ENCODE measurements at places on chromosomes 3 and 15.
A peak's percentile ranks its signal among the peaks of the same experiment; 100 is the strongest.

DNA sequence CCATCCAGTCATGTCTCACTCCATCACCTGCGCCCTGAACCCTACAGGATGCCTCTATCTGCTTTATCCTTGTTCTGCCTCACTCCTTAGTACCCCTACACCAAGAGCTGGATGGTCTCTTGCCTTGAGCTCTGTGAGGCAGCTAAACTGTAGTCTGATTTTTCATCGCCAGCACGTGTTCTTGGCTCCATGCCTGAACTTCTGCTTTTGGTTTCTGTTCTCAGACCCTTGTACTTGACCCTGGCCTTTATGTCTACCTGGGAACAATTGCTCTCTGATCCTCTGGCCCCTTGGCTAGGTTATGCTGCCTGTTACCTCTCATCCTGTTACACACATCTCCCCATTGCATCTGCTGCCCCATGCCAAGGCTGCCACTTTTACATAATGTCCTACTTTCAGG, 318.0 kb upstream of the LMCD1 start:
- no peak for DNase-seq

- DNase-seq: no peak
Measured at GRCh38 chr3:61300006-61300380, 48.7 kb upstream of the FHIT start.

- no peak for DNase-seq
Measured at GRCh38 chr3:119551598-119551997, 7.8 kb downstream of the CD80 start.

GRCh38 chr3:134242649-134243617, 7.7 kb downstream of the RYK start:
- peak; percentile 94 for DNase-seq

DNA sequence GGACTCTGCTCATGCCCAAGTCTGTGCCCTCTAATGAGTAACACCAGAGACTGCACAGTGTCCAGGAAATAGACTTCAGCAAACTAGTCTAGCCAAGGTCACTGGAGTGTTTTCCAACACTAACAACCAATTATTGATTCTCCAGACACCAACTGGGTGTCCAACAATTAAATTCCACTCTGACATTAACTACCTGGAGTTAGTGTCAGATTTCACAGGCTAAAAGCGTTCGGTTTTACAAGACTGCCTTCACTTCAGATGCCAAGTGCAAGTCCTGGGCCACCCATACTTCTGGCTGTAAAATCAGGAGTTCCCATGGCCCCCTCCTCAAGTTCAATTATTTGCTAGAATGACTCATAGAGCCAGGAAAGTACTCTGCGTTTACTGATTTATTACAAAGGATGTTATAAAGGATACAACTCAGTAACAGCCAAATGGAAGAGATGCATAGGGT, 20.8 kb upstream of the CFAP161 start:
- DNase-seq: no peak

DNA sequence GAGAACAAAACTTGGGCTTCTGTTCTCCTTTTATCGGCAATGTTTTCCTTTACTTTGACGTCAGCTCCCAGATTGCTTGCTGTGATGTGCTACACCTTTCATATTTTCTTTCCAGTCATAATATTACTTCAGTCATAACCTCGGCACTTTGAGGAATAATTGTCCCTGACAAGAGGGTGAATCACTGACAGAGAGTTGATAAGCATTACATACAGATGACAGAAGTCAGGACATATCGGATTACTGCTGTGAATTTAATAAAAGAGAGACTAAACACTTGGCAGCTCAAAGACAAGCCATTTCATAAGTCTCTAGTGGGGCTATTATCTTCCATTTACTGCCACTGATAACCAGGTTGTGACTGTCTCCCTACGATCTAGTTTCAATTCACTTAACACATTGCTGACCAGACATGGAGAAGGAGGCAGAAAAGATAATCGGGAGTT, 362.1 kb upstream of the ARRDC4 start:
- no peak for DNase-seq

DNA sequence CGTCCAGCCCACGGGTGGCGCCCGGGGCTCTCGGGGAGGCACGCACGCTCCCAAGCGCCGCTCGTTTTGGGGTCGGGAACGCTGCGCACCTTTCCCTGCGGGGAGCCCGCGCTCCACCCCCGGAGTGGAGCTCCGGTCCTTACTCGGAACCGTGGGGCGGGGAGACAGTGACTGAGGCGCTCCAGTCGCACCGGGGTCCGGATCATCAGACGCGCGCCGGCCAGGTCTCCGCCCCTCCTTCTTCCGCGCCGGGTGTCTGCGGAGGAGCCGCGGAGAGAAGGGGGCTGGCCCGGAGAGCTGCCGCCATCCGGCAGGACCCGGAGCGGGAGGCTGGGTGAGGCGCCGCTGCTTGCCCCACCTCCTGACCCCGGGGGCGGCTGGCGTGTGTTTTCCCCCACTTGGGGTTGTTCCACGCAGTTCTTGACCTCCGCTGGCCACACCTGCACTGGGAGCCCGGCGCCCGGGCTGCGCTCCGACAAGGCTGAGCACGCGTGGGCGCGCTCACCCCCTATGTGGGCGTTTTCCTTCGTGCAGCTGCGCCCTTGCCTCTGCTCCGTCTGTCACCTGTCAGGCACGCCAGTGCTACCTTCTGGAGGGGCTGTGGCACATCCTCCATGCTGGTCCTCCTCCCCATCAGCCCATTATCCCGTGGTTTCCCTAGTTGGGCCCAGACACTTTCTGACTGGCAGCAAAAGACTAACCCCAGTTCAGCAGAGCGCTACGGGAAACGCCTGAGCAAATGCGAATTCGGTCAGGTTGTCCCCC, at the start of gene MCF2L2:
MCF2L2 (minus strand) TSS at position 173 of the 765 bp plus-strand sequence. CDS start 642 bp downstream, outside the sequence.
- peak; percentile 29 for DNase-seq

DNA sequence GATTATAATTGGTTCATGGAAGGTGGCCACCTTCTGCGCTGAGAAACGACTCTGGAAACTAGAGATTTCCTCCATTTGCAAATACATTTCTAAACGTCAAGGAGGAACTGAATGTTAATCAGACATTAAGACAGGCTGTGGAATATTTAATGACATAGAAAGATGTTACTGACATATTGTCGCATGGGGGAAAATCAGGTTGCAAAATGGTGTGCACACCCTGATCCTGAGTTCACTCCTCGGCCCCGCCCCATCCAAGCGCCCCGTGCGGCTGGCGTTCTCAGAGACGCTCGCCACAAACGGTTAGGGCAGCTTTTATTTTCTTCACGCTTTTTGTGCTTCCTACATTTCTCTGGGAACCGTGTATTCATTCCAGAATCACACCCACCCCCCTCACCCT, 10.7 kb downstream of the H1-8 start:
- no peak for DNase-seq

GRCh38 chr3:44114142-44114541, 127.5 kb upstream of the TOPAZ1 start:
- peak; percentile 21 for DNase-seq

DNA sequence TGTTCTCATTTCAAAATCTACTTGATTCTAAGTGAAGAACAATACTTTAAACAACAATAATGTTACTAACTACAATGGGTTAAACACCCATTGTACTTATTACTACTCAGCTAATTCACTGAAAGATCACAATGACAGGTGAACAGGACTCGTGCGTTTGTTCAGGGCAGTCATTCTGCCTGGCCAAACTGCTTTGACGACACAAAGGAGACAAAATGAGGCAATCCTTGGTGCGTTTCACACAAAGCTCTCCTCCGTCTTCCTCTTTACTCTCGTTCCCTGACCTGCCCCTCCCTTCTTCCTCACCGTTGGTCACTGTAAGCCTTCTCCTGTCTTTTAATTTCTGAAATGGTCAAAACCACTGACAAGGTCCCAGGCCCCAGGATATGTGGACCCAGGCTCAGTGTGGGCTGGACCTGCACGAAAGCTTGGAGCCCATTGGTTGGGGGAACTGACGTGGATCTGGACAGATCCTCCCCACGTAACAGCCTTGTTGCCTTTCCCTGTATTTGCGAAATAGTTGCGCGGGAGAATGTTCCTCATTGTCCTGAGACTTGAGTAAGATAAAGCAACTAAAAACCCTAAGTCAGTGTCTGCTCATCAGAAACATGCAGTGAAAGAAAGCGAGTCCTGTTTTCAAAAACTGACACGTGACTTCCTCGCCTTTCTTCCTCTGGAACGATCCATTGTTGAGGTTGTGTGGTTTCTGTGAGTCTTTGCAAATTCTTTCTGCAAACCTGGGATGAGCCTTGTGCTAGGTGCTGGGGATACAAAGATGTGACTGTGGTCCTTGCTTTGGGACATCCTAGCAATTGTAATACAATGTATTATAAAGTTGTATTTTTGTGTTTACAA, 147.1 kb upstream of the RGMA start:
- DNase-seq: no peak

GRCh38 chr15:101305820-101306255, 10.8 kb upstream of the SNRPA1 start:
- DNase-seq: no peak

GRCh38 chr3:185070491-185071286, 82.2 kb downstream of the C3orf70 start:
- DNase-seq: peak; percentile 25

- no peak for DNase-seq
Measured at GRCh38 chr3:29585368-29585767, 304.5 kb downstream of the RBMS3 start.

DNA sequence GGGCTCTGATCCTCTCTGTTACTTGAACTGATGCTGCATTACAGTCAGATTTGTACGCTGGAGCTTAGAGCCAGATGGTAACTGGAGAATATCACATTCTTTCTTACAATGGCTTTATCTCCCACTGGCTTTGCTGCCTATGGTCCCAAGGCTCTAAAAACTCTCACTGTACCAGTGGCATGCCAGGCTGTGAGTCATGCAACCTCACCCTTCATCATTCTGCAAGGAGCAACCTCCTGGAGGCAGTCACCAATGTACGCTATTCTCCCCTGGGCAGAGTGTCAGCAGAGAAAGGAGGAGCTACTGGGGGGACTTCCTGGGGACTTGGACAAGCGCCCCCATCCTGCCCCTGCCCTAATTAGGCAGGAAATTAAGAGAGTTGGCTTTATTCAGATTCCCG, 97.9 kb upstream of the EIF1B start:
- peak; percentile 4 for DNase-seq

GRCh38 chr15:38130205-38130567, 122.5 kb upstream of the SPRED1 start:
- peak; percentile 39 for DNase-seq

- DNase-seq: no peak
Measured at GRCh38 chr15:72844067-72844466, 60.5 kb upstream of the ADPGK start.

GRCh38 chr3:116470605-116471197, 25.4 kb upstream of the LSAMP start:
- no peak for DNase-seq

DNA sequence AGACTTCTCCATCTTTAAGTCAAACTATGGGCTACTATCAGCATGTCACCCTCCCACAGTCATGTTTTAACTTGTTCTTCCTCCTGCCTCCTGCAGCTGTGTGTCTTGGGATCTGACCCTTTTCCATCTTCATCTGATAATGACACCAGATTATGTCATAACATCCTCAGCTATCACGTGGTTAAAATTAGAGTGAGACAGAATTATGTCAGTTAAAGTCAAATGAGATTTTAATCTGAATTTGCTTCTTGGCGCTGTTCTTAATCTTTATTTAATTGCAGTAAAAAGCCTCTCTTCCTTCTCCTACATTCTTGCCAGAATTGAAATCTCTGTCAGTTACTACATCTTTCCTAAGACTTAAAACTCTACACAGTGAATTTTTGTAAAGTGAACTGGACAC, 107.2 kb downstream of the ARPP21 start:
- DNase-seq: no peak

- DNase-seq: no peak
Measured at GRCh38 chr3:135865553-135865952, 100.0 kb upstream of the PPP2R3A start.

GRCh38 chr15:100461049-100461448, 67.7 kb downstream of the CERS3 start:
- no peak for DNase-seq

GRCh38 chr15:95291898-95292472, 1038.5 kb upstream of the NR2F2 start:
- DNase-seq: peak; percentile 54

GRCh38 chr3:129937717-129938116, 36.8 kb upstream of the TRH start:
- no peak for DNase-seq

DNA sequence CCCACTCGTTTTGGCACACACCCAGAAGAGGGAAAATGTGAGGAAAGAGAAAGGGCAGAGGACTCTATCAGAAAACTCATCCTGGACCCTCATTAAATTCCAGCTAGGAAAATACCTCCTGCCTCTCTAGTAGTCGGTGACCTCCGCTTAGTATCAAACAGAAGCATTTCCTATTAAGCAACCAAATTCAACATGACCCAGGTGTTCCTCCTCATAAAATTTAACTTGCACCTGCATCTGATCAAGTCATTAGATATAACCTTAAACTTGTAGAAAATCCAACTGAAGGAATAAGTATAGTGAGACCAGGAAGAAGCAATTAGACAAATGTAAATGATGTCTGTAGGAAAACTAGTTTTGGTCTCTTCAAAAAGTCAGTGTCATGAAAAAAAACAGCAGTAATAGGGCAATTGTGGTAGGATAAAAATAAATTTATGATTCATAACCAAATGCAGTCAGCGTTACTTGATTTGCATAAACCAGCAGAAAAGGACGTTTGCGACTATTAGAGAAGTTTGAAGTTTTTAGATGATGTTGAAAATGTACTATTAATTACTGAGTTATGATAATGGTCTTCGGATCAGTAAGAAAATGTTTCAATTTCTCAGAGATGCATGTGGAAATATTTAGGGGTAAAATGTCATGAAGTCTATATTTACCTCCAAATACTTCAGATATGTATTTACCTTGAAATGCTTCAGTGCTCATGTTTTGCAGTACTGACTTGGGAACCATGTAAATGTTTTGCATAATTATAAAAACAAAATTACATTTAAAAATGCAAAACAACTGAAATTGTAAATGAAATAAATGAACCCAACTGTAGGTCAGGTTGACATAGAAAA, 44.6 kb downstream of the LDHAL6B start:
- DNase-seq: no peak

- DNase-seq: peak; percentile 56
Measured at GRCh38 chr15:81256916-81257315, 60.2 kb downstream of the IL16 start.

DNA sequence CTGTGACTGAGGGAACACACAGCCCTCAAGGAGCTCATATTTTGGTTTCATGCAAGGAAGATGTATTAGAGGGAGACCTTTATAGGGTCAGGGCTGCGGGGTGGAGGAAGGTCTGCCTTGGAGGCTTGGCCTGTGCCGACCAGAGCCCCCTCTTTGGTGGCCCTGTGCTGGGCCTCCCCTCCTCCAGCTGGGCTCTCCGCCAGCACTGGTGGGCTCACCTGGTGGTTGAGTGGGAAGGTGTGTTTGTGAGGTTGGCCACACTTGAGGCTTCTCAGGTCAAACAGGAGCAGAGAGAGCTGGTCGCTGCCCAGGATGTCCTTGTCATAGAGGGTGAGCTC, 2.6 kb downstream of the PLA2G4F start:
- DNase-seq: no peak

GRCh38 chr3:12120374-12121140, 38.2 kb downstream of the TIMP4 start:
- peak; percentile 8 for DNase-seq

- DNase-seq: no peak
Measured at GRCh38 chr3:8678751-8679150, 34.2 kb upstream of the SSUH2 start.

Measured in iris pigment epithelial cell (primary cell).